ENCODE measurements at places on chromosomes 13 and 19. TPM values are rescaled to one million over a fixed set of nuclear protein-coding genes. Genes with fewer than 3 reads are reported as not detected.
A peak's percentile ranks its signal among the peaks of the same experiment; 100 is the strongest.

DNA sequence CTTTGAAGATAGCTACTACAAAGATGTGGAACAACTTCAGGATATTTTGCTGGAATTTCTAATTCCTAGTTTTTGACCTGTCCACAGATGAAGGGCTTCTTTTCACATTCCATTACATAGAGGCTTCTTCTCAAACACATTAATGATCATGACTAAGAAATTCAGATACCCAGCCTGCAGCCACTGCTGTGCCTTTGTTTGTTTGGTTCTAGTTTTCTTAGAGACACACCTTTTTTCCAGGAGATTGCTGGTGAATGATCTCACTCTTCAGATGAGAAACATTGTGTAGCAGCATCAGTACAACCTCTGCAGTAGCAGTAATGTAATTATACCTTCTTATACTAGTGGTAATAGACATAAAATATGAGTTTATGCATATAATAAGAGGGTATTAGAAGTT lies 5.0 kb downstream of the TDRD3 start:
- no peaks in the 10 kb centered on the region for H3K27me3 ChIP-seq
- peaks cover 48% of the 10 kb centered on the region for H3K4me1 ChIP-seq
- no peak overlapping the region for H3K27ac ChIP-seq
- no peak overlapping the region for H3K4me3 ChIP-seq
- DNase-seq = no peak
- H3K36me3 ChIP-seq = peaks cover 4% of the 10 kb centered on the region

STARD13 gene
- not detected for total RNA-seq

- peaks cover 9% of the 10 kb centered on the region for H3K27me3 ChIP-seq
- no peak overlapping the region for H3K4me3 ChIP-seq
- H3K4me1 ChIP-seq = no peaks in the 10 kb centered on the region
- H3K36me3 ChIP-seq = no peaks in the 10 kb centered on the region
Observed at GRCh38 chr13:102548811-102549210, 48.0 kb upstream of the TPP2 start.

EXOC3L2 gene
- not detected for total RNA-seq

DNA sequence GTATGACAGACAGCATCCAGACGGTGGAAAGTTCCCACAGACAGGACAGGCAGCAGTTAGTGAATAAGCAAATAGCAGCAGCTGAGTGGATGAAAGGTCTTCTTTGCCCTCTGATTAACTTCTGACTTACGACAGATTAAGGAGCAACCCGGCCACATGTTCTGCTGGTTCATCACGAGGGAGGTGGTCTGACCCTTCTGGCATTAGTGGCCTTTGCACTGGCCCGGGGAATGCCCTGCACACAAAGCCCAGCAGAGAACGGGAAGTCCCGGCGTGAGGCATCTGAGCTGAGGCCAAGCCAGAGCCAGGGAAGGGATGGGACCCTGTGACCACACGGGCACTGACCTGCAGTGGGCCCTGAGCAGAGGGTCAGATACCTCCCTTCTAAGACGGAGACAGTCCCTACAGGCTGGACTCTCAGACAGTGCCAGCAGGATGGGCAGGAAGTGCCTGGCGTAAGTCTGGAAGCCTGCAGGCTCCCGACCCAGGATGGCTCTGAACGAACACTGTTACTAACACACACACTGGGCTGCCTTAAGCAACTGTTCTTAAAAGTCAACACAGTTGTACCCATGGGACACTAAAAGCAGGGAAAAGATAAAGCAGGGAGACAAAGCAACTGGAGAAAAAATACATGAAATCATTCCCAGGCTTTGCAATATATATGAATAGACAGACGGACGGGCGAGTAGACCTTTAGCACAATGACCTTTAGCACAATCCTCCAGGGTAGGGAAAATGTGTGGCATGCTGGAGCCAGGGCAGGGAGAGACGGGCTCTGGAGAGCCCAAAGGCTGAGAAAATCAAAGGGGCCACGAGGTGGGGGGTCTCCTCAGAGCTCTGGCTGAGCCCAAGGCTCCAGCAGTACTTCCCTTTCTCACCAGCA lies 6.3 kb downstream of the C19orf12 start:
- H3K4me1 ChIP-seq = peaks cover 89% of the 10 kb centered on the region
- no peak for DNase-seq
- H3K4me3 ChIP-seq = no peak overlapping the region
- peak overlapping the region; percentile 99 for H3K27ac ChIP-seq
- H3K27me3 ChIP-seq = no peaks in the 10 kb centered on the region

GRCh38 chr13:112133499-112134390 lies 66.8 kb downstream of the SOX1 start:
- no peaks in the 10 kb centered on the region for H3K4me1 ChIP-seq
- H3K27ac ChIP-seq = no peak overlapping the region
- H3K36me3 ChIP-seq = no peaks in the 10 kb centered on the region
- peaks cover 1% of the 10 kb centered on the region for H3K27me3 ChIP-seq

- H3K27ac ChIP-seq = no peak within 1 kb of the TSS
- no peaks in the 10 kb centered on the region for H3K36me3 ChIP-seq
- DNase-seq = peak; percentile 62
- peaks cover 60% of the 10 kb centered on the region for H3K27me3 ChIP-seq
Observed at GRCh38 chr19:55179606-55180484, at the start of gene SYT5. Gene SYT5, minus strand, starts transcription at chr19:55180289. Its CDS starts 1,248 bp downstream, at chr19:55179041.

- H3K4me1 ChIP-seq = peaks cover 21% of the 10 kb centered on the region
- peaks cover 28% of the 10 kb centered on the region for H3K27me3 ChIP-seq
- H3K36me3 ChIP-seq = no peaks in the 10 kb centered on the region
- H3K27ac ChIP-seq = peak overlapping the region; percentile 69
- DNase-seq = peak; percentile 33
- H3K4me3 ChIP-seq = peak overlapping the region; percentile 37
Observed at GRCh38 chr19:42316223-42317211, 3.4 kb downstream of the TMEM145 start.

SLC35E1 gene
- total RNA-seq = 60.1 TPM

GRCh38 chr19:39444598-39445195 lies 685 bp upstream of the SUPT5H start:
- peaks cover 39% of the 10 kb centered on the region for H3K4me1 ChIP-seq
- DNase-seq = no peak
- peak overlapping the region; percentile 99 for H3K27ac ChIP-seq

DNA sequence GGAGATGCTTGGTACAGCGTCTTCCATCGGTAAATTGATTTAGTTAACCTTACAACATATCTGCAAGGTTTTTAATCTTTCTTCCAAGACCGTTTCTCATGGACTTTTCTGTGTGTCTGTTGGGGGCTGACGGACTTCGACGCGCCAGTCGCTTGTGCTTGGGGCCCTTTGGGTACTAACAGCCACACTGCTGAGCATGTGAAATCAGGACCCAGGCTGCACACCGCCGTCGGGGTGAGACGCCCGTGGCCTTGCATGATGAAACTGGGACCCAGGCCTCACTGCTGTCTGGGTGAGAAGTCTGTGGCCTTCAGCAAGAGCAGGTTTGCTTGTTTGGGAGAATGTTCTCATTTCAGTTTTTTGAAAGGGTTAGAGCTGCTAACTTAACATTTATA lies 9.8 kb downstream of the ATP4B start:
- H3K27me3 ChIP-seq = no peaks in the 10 kb centered on the region
- H3K36me3 ChIP-seq = peaks cover 2% of the 10 kb centered on the region
- DNase-seq = no peak

DNA sequence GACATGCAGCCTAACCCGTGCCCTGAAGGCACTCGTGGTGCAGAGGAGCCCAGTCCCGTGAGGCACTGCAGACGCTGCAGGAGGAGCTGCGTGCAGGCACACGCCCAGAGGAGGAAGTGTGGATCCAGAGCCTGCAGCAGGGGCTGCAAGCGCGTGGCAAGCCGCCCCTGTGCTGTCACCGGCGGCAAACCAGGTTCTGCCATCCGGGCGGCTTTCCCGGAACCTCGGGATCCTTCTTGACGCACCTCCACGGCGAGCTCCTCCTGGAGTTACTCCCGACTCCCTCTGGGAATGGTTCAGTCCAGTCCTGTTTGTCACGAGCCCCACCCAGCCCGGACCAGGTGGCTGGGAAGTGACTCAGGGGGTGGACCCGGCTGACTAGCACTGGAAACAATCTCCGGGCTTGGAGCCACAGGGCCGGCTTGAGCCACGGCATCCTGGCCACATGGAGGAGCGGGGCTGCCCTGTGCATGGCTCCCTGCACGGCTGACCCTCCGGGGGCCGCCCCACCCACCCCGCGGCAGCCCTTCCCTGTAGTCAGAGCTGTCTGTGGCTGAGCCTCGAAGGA lies 10.2 kb downstream of the DPP9 start:
- H3K27ac ChIP-seq = no peak overlapping the region
- no peak overlapping the region for H3K4me3 ChIP-seq
- H3K4me1 ChIP-seq = peaks cover 9% of the 10 kb centered on the region
- no peak for DNase-seq

DNA sequence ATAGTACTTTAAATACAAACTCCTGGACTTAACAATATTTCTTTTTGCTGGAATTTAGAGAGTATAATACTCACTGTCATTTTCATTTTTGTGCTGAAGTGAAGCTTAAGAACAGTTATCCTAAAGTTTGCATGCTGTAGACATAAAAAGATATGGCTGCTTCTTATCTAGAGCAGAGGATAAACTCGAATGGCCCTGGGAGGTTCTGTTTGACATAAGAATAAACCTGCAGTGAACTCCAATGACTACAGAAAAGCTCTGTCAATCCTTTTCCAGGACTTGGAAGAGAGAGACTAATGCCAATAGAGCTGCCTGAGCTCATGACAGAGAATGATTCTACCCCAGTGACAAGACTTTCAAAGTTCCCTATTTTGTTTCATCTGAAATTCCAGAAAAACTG lies 1017.8 kb upstream of the MIR17HG start:
- H3K27ac ChIP-seq = no peak overlapping the region
- no peaks in the 10 kb centered on the region for H3K4me1 ChIP-seq
- no peaks in the 10 kb centered on the region for H3K36me3 ChIP-seq
- no peak for DNase-seq
- no peaks in the 10 kb centered on the region for H3K27me3 ChIP-seq
- no peak overlapping the region for H3K4me3 ChIP-seq

ANKRD24 gene
- 1.8 TPM for total RNA-seq

DNA sequence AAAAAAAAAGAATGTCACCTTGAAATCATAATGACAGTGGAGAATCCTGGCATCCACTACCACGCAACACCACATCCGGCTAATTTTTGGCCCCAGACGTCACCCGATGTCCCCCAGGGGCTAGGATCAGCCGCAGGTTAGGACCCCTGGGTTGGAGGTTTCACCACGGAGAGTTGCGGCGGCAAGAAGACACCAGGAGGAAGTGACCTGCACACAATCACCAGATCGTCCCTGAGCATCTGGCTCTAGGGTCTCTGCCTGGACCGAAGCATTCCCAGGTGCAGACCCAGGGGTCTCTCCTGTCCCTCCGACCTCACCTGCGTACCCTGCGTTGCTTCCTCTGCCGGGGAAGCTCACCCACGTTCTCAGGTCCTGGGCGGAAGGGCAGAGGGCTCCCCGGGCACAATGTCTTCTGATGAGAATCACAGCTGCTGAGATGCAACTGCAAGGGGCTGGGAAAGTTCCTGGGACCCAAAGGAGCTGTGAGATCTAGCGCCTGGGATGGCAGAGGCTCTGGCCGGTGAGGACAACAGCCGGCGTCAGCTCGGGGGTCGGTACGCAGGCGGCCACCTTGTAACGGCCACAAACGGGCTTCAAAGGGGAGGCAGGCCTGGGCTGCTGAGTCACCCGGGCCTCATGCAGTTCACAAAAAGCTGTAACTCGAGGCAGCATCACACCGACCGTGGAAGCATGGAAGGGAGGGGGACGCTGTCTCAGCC lies 111.2 kb downstream of the GADD45B start:
- H3K27ac ChIP-seq = no peak overlapping the region
- H3K36me3 ChIP-seq = no peaks in the 10 kb centered on the region
- H3K27me3 ChIP-seq = peaks cover 6% of the 10 kb centered on the region

DNA sequence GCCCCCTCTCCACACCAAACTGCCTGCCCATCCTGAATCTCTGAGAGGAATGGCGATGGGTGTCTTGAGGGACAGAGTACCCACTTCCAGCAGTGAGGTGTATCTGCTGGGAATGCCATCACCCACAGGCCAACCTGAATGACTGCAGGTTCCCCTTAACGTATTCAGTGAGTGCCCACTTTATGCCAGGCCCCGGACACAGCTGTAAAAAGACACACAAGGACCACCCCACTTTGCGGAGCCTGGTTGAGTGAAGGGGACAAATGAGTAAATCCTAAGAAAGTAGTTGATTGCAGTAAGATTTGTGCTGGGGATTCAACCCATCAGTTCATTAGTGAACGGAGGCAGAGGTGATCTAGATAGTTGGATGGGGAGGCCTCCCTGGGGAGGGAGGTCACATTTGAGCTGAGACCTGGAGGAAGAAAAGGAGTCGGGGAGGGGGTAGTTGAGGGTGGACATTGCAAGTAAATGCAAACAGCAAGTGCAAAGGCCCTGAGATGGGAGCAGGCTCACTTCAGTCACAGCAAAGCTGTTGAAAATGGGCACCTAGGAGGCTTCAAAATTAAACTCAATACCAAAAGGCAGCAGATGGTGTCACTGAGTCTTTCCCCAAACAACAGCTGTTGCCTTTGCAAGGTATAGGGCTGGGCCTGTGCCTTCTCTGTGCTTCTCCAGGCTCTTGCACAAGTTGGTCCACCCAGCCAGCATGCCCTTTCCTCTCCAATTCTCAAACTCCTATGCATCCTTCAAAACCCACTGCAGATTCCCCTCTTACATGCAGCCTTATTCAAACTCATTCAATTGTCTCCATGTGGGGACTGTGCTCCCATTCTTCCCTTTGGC lies 4.3 kb downstream of the GDF15 start:
- H3K4me1 ChIP-seq = peaks cover 6% of the 10 kb centered on the region
- no peak overlapping the region for H3K27ac ChIP-seq
- H3K27me3 ChIP-seq = peaks cover 34% of the 10 kb centered on the region
- DNase-seq = no peak
- H3K36me3 ChIP-seq = no peaks in the 10 kb centered on the region
- no peak overlapping the region for H3K4me3 ChIP-seq

GRCh38 chr19:2726904-2727639 lies 5.9 kb upstream of the DIRAS1 start:
- no peak for DNase-seq
- no peak overlapping the region for H3K4me3 ChIP-seq
- H3K4me1 ChIP-seq = no peaks in the 10 kb centered on the region
- H3K36me3 ChIP-seq = no peaks in the 10 kb centered on the region
- H3K27me3 ChIP-seq = peaks cover 17% of the 10 kb centered on the region

DNA sequence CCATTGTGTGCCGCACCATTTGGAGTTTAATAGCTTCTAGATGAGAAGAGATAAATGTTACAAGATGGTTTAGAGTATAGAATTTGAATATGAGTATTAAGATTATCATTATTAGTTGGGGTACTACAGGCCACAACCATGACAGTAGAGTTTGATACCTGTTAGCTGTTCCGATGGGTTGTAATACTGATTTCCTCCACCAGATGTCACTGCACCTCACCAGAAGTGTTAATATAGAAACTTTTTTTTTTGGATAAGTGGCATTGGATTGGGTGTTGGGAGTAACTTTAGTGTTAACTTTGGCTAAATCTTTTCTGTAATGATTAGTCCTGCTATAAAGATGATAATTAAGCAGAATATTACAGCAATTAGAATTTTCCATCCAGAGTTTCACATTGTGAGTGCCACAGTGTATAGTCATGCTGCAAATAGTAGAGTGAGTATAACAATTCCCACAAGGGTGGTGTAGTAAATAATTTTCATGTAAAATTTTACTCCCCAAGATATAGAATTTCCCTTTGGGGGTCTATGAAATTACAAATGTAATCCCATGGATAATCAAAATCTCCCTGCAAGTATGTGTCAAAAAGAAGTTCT lies 56.3 kb downstream of the PSG3 start:
- H3K4me1 ChIP-seq = no peaks in the 10 kb centered on the region
- no peaks in the 10 kb centered on the region for H3K36me3 ChIP-seq
- peak; percentile 56 for DNase-seq
- H3K27me3 ChIP-seq = peaks cover 8% of the 10 kb centered on the region
- no peak overlapping the region for H3K4me3 ChIP-seq

ZNF536 gene
- total RNA-seq = not detected

Data from activated CD8-positive, alpha-beta T cell treated with anti-CD3 and anti-CD28 coated beads for 36 hours (primary cell).